HFF-Myc (cell line): ENCODE measurements at places on chromosomes 3 and 15.

DNA sequence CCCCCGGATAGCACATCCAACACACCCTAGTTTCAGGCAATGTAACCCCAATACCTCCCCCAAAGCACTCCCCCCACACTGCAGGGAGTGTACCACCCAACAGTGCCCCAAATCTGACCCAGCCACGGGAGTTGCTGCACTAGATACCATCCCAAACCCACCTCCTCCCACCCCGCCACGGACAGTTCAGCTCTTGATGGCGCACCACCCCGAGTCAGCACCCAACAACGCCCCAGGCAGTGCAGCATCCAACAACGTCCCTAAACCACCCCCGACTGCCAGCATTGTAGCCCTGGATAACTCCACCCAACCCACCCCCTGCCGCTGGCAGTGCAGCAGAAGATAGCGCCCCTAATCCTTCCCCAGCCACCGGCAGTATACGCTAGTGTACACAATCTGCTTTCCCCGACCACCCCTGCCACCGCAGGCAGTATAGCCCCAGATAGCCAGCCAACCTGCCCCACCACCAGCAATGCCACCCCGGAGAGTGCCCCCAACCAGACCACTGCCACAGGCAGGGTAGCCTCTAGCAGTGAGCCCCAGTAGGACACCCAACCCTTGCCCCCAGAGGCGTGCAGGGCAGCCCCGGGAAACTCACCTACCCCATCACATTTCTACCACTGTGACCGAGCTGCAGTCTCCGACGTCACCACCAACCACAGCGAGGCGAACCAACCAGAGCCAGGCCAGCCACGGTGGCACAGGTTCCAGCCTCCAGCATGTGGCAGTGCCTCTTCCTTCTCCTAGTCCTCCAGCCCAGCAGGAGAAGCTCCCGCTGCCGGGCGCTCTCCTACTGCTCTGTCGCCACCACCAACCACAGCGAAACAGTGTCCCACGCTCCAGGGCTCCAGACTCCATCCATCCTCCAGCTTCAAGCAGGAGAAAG lies 178.1 kb downstream of the POTEB3 start:
- no peak for DNase-seq

DNA sequence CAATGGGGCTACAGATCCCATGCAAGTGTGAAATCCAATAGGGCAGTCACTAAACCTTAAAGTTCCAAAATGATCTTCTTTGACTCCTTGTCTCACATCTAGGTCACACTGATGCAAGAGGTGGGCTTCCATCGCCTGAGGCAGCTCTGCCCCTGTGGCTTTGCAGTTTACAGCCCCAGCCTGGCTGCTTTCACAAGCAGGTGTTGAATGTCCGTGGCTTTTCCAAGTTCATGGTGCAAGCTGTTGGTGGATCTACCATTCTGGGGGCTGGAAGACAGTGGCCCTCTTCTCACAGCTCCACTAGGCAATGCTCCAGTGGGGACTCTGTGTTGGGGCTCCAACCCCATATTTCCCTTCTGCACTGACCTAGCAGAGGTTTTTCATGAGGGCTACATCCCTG lies 68.5 kb upstream of the PRR20G start:
- DNase-seq, result no peak

- no peak for DNase-seq
Measured at GRCh38 chr3:50136714-50137405, 18.3 kb upstream of the SEMA3F start.

DNA sequence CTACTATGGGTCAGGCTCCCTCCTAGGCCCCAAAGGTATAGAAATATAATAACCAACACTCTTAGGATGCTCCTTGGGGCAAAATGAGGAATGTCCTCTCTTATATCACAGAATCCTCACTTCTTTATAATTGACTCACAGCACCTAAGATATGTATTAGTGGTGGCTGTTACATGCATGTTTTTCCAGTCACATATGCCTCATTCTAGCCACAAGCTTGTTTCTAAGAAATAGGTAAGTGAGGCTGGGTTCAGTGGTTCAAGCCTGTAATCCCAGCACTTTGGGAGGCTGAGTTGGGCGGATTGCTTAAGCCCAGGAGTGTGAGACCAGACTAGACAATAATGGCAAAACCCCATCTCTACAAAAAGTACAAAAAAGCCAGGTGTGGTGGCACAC lies 57.9 kb upstream of the PSMD6 start:
- DNase-seq, result no peak

- no peak for DNase-seq
Measured at GRCh38 chr15:64858021-64858575, 16.4 kb downstream of the PLEKHO2 start.

DNA sequence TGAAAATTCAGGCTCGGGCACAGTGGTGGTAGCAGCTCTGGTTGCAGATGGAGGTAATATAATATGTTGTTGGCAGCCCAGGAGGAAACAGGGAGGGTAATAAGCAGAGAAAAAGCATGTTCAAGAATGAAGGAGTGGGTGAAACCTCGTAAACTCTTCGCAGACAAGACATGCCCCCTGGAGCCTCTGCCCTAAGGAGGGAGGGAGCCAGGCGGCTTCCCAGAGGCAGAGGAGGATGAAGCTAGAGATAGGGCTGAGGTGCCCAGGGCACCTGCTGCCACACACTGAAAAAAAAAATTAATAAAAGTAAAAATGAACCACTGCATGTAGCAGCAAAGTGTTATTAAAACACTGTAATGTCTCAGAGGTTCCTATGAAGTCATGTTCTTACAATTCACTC lies 137.3 kb downstream of the FOXP1 start:
- DNase-seq, result no peak
